CD4-positive, alpha-beta T cell treated with Interleukin-4 for 1 hour (primary cell): ENCODE measurements at places on chromosomes 3 and 15.

DNA sequence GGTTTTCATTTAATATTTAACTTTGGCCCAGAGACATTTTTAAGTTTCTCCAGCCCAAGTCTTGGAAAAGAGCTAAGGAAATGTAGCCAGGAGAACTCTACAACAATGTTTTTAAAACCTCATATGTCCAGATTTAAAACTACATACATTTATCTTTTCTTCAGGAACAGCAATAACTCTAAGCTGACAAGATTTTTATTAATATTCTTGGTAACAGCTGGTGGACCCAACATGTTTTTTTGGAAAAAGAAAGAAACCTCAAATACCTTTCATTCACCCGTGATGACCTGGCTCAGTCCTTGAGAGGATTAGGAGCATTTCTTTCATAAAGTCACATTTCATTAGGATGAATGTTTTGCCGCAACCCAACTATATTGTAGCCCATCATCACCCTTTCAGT lies 50.4 kb upstream of the CMSS1 start:
- no peak for DNase-seq

GRCh38 chr3:13073326-13074005 lies at the start of gene IQSEC1:
TSS of gene IQSEC1 (minus strand) at chr3:13073429. CDS start at chr3:13073014, 415 bp downstream.
- DNase-seq, result peak; percentile 79

GRCh38 chr15:99970891-99971430 lies 237.7 kb upstream of the LYSMD4 start:
- no peak for DNase-seq

DNA sequence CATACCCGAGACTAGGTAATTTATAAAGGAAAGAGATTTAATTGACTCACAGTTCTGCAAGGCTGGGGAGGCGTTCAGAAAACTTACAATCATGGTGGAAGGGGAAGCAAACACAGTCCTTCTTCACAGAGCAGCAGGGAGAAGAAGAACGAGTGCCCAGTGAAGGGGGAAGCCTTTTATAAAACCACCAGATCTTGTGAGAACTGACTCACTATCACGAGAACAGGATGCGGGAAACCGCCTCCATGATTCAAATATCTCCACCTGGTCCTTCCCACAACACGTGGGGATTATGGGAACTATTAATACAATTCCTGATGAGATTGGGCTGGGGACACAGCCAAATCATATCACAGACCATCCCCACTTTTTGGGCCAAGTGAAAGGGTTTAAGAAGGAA lies 58.8 kb upstream of the CTXND1 start:
- no peak for DNase-seq

DNA sequence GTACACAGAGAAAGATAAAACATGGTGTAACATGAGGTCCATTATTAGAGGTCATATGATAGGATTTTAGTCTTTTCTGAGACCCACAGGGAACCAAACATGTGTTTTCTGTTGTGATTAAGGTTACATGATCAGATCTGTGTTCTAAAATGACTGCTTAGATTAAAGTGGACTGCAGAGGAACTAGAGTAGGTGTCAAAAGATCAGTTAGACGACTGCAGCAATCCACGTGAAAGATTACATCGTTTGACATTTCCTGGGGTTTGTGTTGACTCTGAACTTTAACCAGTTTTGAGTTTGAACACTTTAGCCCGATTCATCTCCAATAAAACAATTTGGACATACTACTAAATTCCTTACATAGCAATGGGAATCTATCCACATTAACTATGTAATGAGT lies 5.1 kb downstream of the MIX23 start:
- no peak for DNase-seq

- DNase-seq, result peak; percentile 62
Observed at GRCh38 chr3:141279077-141279967, 47.7 kb downstream of the PXYLP1 start.

DNA sequence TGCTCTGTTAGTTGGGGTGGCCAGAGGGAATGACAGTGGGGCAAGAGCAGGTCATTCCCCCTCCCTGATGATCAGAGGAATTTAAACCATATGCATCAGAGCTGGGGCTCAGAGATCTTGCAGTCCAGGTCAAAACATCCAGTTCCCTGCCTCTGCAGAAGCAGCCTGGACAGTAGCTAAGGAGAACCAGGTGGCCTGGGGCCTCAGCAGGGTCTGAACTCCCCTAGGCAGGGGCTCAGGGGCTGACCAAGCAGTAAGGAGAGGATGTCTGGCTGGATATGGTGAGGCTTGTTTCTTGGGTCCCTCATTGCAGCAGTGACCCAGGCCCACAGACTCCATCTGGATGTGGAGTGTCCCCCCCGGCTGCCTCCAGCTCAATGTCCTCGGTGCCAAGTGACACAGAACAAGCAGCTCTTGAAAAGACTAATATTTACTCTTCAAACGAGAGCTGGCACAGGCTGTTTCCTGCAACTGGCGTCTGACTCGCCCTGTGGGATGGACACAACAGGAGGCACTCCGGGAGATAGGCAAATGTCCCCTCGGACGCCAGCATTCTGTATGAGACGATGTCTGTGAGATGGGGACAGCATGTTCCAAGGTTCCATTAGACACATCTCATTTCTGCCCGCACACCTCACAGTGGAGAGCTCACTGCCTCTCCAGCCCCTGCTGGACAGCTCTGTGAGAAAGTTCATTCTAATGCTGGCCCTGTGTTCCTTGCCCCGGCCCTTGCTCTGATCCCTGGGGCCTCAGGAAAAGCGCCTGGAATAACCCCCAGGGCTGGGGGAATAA lies 37.1 kb downstream of the SEC22C start:
- DNase-seq, result no peak

DNA sequence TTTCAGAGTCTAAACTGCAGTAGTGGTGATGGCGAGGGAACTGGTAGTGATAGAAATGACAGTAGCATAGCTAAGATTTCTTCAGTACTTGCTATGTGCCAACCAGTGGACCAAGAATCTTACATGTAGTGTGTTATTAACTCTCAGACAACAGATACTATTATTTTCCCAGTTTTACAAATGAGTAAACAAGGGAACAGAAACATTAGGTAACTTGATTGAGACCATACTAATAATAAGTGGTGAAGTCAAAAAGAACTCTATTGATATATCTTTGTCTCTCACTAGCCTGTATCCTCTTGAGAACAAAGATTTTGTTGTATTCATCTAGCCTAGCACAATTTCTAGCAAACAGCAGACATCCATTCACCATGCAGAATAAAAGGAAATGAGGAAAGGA lies 250.1 kb downstream of the ZBTB20 start:
- no peak for DNase-seq

DNA sequence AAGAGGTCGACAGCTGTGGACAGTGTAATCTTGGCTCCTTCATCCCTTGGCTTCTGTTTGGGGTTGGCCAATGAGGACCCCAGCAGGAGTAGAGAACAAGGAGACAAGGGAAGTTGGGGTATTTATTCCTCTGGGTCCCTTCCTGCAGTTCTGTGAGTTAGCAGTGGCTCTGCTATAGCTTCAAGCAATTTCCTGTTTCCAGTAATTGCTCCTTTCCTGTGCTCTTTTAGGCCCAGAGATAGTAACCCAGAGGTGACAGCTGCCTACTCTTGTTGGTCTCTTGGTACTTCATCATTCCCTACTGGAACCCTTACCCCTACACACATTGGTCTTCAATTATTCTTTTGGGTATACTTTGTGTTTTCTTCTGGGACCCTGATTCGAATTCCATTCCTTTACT lies 92.9 kb downstream of the NR1D2 start:
- DNase-seq, result no peak

DNA sequence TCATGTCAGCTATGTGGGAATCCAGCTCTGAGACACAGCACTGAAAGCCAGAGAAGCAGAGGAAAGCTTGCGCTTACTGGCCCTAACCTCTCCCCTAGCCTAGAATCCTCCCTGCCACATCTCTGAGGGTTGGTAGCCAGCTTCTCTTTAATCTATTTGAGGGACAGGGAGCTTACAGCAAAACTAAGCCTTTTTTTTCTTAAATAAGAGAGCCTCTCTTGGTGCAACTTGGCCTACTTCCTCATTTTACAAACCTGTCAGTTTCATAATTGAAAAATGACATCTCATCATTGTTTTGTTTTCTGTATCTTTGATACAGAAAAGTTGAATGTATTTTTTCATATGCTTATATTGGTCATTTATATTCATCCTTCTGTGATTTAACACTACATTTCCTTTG lies 193.9 kb downstream of the ZNF621 start:
- no peak for DNase-seq

DNA sequence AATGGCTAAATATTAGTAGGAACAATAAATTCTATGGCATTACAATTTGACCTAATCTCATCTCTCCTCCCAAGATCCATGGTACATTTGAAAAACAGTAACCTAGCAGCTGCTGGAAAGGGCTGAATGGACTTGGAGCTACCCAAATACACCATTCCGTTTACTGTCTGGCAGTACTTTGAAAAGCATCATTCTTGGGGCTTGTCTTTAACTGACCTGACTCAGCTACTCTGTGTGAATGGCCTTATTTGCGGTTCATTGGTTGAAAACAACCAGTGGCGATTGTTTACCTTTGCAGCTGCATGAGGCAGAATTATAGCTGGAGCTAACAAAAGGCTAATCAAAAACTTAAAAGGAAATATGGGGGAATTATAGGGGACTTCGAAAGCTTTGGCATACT lies 311.2 kb upstream of the MCTP2 start:
- DNase-seq, result no peak

- no peak for DNase-seq
Observed at GRCh38 chr3:124059580-124059979, 67.7 kb upstream of the ROPN1 start.

- DNase-seq, result no peak
Observed at GRCh38 chr3:1350885-1351284, 258.1 kb downstream of the CNTN6 start.

GRCh38 chr3:101791778-101792177 lies 12.8 kb downstream of the NXPE3 start:
- no peak for DNase-seq

DNA sequence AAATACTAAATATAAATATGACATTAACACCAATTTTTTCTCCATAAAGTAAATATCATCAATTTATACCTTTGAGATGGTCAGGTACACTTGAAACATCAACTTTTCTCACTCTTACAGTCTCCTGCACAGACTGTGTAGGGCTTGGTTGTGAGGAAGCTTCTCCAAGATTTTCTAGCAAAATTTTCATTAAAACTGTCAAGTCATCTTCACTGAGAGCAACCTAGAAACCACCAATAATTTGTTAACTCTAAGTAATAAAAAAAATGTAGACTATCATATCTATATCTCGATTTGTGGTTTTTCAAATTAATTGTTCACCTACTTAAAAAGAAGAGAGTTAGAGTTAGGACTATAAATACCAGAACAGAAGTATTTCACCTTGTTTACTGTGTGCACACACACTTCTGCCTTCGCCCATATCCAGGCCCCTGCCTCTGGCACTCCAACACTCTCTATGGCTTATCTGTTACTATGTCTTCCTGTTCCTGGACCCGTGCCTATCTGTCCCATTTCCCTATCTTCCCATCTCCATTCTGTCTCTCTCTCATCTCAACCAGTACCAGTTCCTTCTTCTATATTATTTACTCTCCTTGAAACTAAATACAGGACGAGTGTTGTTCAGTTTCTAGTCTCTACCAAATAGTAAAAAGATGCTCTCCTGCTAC lies 123.6 kb downstream of the VPS13C start:
- no peak for DNase-seq

- DNase-seq, result no peak
Observed at GRCh38 chr15:68643216-68643830, 64.5 kb downstream of the CORO2B start.

DNA sequence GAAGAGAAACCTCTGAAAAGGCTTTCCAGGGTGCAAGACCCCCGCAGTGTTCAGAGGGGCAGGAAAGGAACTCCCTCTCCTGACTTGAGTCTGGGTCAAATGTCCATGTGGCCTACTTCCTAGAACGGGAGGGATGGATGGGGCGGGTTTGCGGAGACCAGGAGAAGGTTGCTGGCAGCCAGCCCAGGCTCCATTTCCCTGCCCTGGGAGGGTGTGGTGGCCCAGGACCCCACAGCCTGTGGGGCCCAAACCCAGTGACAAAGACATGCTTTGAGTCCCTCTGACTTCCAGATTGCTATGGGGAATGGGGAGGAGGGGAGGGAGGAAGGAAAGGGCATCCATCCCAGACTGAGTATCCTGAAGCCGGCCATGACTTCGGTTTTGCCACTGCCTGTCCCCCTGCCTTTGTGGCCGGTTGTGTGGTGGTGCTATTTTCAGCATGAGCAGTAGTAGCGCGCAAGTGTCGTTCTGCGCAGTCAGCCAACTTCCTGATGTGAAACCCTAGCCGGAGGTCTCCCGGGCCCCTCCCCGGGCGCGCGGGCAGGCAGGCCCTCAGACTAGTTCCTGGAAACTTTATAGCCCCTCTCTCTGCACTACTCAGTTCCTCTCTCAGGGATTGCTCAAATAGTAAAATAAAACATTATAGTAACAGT lies 24.4 kb downstream of the MAGEF1 start:
- peak; percentile 3 for DNase-seq

GRCh38 chr15:47548231-47548630 lies 169.1 kb upstream of the SEMA6D start:
- no peak for DNase-seq

DNA sequence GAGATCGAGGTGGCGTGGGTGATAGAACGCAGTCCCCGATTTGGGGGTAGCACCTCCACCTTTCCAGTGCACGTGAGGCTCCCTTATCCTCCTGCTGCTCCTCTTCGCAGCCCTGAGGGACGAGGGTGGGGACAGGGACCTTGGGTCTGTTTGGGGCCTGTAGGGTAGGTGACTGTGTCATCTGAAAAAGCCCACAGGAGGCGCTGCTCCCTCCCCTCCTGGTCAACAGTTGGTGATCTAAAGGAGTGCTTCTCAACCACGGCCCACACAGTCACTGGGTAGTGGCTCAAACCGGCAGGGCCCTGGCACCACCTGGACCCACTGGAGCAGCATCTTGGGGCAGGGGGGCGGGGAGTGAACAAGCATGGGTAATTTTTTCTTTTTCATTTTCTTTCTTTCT lies 7.1 kb downstream of the LRRK1 start:
- no peak for DNase-seq

- DNase-seq, result no peak
Observed at GRCh38 chr3:59106085-59106648, 56.3 kb upstream of the CFAP20DC start.

DNA sequence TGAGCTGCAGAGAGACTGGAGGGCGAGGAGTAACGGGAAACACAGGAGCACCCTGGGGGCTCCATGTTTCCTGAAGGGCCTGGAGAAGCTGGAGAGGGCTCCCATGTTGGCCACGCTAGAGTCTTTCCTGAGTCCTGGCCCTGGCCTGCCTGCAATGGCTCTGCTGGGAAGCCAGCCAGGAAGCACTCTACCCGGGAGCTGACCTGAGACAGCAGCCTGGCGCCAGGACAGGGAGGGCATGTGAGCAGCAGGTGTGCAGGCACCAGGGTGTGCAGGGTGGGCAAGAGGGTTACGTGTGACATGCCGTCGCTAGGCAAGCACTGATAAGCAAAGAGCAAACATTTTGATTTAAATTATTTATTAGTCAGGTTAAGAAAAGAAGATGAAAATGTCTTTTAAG lies 301.4 kb downstream of the OCA2 start:
- DNase-seq, result no peak

- DNase-seq, result no peak
Observed at GRCh38 chr3:120196333-120196732, 88.7 kb downstream of the GPR156 start.

GRCh38 chr3:194283221-194284006 lies 67.7 kb downstream of the CPN2 start:
- no peak for DNase-seq
